Activated CD8-positive, alpha-beta T cell treated with anti-CD3 and anti-CD28 coated beads, Interleukin-2, amount 10 ng/mL, durations not matched to agents 7 days and 5 days (primary cell): ENCODE measurements at places on chromosomes 16 and 17. TPM values are rescaled to one million over a fixed set of nuclear protein-coding genes. Genes with fewer than 3 reads are reported as not detected.

Gene TP53TG3F
- not detected for total RNA-seq

Gene TBC1D16
- total RNA-seq, result 1.3 TPM

Gene GRIN2C
- 0.21 TPM for total RNA-seq

Gene SNX11
- total RNA-seq, result 33.3 TPM

Gene ARL17A
- total RNA-seq, result 30.3 TPM

Gene YBX2
- total RNA-seq, result 0.37 TPM

Gene GGT6
- not detected for total RNA-seq

Gene RAB11FIP4
- 36.0 TPM for total RNA-seq

Gene CAMKK1
- total RNA-seq, result 3.3 TPM

Gene KCNAB3
- 8.8 TPM for total RNA-seq

Gene KIF2B
- total RNA-seq, result not detected

Gene SPIRE2
- total RNA-seq, result 0.08 TPM

Gene SOST
- not detected for total RNA-seq

Gene KRTAP2-1
- total RNA-seq, result not detected

Gene PRSS22
- not detected for total RNA-seq

Gene KRT33A
- not detected for total RNA-seq

Gene CKLF
- 137 TPM for total RNA-seq

Gene ZPBP2
- total RNA-seq, result not detected

Gene KCNJ2
- not detected for total RNA-seq

Gene PTX4
- total RNA-seq, result not detected
